ENCODE measurements at places on chromosomes 3 and 15.

- no peaks in the 10 kb centered on the region for H3K27me3 ChIP-seq
- H3K4me3 ChIP-seq: no peak overlapping the region
- no peak for DNase-seq
- H3K27ac ChIP-seq: no peak overlapping the region
- no peaks in the 10 kb centered on the region for H3K4me1 ChIP-seq
Observed at GRCh38 chr3:100641471-100642032, 32.2 kb downstream of the ADGRG7 start.

DNA sequence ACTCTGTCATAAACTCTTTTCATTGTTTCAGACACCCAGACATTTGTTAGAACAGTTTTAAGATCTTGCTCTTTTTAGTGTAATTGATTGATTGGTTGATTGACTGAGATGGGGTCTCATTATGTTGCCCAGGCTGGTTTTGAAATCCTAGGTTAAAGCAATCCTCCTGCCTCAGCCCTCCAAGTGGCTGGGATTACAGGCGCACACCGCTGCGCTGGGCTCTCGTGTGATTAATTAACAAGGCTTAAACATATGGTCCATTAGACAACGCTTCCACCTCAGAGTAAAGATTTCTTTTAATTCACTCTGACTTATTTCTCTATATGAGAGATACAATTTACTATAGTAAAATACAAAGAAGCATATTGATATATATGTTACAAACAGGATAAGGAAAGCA is 114.0 kb upstream of the C2CD4B start:
- H3K27ac ChIP-seq: no peak overlapping the region
- H3K4me3 ChIP-seq: no peak overlapping the region
- no peaks in the 10 kb centered on the region for H3K27me3 ChIP-seq
- DNase-seq: no peak
- H3K4me1 ChIP-seq: no peaks in the 10 kb centered on the region

DNA sequence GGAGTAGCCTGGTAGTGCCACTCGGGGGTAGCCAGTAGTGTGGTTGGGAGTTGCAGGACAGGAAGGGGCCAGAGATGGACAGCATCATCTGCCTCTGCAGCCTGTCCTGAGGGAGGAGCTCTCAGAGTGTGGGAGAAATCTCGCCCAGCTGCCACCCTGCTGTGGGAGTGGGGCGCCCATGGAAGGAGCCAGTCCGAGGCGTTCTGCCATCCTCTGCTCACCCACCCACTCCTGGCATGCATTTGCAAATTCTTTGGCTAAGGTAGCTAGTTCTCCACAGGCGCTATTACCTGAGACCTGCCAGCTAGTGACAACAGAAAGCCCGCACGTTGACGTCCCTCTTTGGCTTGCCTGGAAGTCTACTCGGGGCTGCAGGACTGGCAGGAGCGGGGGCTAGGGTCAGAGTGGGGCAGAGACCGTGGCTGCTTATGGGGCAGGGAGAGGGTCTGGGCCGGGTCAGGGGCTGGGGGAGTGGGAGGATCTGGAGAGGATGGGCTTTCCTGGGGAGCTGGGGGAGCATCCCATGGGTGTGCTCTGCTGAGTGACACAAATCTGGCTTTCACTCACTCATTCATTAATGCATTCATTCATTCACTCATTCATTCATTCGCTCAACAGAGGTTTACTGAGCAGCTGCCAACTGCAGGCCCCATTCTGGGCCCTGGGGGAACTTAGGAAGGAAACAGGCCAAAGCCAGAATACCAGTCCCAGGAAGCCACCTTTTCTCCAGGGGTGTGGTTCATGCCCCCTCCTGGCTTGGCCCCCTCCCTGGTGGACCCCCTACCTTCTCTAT is 44.4 kb upstream of the INSYN1 start:
- H3K4me3 ChIP-seq: no peak overlapping the region
- H3K27ac ChIP-seq: no peak overlapping the region
- H3K27me3 ChIP-seq: no peaks in the 10 kb centered on the region

DNA sequence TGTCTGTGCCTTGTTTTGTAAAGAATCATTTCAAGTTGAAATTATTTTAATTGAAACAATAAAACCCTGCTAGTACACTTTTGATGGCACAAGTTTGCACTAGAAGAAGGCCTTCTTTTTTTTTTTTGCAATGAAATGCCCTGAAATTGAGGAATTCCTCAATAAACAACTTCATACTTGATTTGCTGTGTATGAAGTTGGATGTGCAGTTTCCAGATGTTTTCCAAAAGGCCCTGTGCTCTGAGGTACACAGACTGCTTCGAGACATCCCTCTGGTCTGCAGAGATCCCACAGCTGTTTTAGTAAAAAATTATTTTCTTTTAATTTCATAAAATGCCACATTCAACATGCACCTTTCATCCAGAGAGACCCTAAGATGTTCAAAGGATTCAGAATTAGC is 48.9 kb downstream of the HES1 start:
- DNase-seq: no peak
- H3K4me3 ChIP-seq: no peak overlapping the region
- peaks cover 4% of the 10 kb centered on the region for H3K4me1 ChIP-seq
- H3K27ac ChIP-seq: no peak overlapping the region
- no peaks in the 10 kb centered on the region for H3K36me3 ChIP-seq
- H3K27me3 ChIP-seq: no peaks in the 10 kb centered on the region

DNA sequence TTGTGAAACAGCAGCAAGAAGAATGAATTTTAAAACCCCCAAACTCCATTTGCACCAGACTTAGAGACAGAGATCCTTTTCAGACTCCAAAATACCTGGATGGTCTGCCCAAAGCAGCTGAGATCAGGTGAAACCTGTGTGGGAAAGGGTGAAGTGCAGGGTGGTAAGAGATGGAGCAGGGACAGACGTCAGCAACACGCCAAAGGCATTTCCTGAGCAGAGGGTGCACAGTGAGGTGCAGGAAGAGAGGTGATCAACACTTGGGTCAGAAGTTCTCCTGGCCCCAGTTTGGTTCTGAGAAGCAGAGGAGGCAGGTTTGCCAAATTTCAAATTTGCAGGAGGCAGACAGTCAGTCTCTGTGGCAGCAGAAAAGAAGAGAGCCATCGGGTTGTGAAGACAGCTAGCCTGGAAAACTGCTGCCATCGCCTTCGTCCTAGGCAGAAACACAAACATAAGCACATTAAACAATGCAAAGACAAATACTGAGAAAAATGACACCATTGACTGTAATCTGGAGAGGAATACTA is 9.8 kb downstream of the CCR4 start:
- DNase-seq: no peak
- H3K4me3 ChIP-seq: no peak overlapping the region
- no peaks in the 10 kb centered on the region for H3K27me3 ChIP-seq
- no peaks in the 10 kb centered on the region for H3K4me1 ChIP-seq
- H3K36me3 ChIP-seq: no peaks in the 10 kb centered on the region

DNA sequence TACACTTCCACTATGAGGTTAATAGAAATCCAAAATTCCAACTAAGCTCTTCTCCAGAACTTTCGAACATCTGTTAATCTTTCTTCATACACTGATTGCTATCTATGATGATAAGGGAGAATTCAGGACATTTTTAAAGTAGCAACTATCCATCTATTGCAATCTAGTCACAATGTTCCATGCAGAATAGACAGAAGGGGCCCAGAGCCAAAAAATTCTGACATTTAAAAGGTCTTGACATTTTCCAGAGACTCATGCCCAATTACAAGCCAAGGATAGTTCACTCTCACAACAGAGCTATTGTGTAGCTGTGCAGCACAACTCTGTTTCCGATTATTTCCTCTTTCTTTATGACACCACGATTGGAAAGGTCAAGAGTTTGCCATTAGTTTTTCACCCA is 999.7 kb upstream of the ALCAM start:
- DNase-seq: no peak
- peaks cover 4% of the 10 kb centered on the region for H3K4me1 ChIP-seq
- no peaks in the 10 kb centered on the region for H3K36me3 ChIP-seq
- H3K4me3 ChIP-seq: no peak overlapping the region

GRCh38 chr3:73622091-73622805 is 2.5 kb downstream of the PDZRN3 start:
- DNase-seq: peak; percentile 70
- H3K27me3 ChIP-seq: no peaks in the 10 kb centered on the region
- H3K36me3 ChIP-seq: no peaks in the 10 kb centered on the region
- peaks cover 3% of the 10 kb centered on the region for H3K4me1 ChIP-seq
- peak overlapping the region; percentile 78 for H3K4me3 ChIP-seq
- H3K27ac ChIP-seq: peak overlapping the region; percentile 41

- H3K36me3 ChIP-seq: no peaks in the 10 kb centered on the region
- H3K4me1 ChIP-seq: peaks cover 5% of the 10 kb centered on the region
- H3K4me3 ChIP-seq: no peak overlapping the region
Observed at GRCh38 chr3:107675233-107675900, 152.6 kb downstream of the BBX start.

DNA sequence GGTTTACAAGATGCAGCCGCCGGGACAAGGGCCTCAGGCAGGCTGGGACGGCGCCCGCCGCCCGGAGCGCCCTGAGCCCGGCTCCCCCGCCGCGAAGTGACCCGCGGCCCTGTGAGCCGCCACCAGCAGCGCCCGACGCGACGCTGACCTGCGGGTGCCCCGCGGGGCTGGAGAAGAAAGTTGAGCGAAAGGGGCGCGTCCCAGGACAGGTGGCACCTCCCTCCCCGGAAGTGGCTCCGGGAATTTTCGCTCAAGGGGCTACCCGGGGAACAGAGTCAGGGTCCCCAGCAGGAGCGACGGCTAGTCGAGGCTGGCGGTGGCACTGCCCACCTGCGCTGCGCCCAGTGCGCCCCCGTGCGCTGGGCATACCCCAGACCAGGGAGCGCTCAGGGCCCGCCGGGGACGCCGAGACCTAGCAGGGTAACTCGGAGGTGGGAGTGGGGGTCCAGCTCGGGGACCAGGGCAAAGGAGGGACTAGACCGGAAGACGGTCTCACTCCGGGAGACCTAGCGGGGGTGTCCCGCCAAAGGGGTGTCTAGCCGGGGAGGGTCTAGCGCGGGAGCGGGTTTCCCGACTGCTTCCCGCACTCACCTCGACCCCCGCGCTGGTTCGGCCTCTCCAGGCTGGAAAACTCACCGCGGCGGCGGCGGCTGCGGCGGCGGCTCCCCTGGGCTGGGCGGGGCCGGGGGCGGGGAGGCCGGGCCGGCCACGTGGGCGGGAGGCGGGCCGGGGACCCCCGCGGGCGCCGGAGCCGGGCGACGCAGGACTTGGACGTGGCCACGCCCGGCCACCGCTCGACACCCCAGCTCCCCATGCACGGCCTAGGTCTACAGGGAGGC is 18.4 kb downstream of the SPATA12 start:
- H3K36me3 ChIP-seq: no peaks in the 10 kb centered on the region
- DNase-seq: peak; percentile 63
- H3K4me1 ChIP-seq: no peaks in the 10 kb centered on the region
- H3K4me3 ChIP-seq: peak overlapping the region; percentile 20

GRCh38 chr3:72634128-72634527 is 214.1 kb downstream of the SHQ1 start:
- no peak overlapping the region for H3K4me3 ChIP-seq
- H3K27ac ChIP-seq: no peak overlapping the region
- H3K36me3 ChIP-seq: no peaks in the 10 kb centered on the region

DNA sequence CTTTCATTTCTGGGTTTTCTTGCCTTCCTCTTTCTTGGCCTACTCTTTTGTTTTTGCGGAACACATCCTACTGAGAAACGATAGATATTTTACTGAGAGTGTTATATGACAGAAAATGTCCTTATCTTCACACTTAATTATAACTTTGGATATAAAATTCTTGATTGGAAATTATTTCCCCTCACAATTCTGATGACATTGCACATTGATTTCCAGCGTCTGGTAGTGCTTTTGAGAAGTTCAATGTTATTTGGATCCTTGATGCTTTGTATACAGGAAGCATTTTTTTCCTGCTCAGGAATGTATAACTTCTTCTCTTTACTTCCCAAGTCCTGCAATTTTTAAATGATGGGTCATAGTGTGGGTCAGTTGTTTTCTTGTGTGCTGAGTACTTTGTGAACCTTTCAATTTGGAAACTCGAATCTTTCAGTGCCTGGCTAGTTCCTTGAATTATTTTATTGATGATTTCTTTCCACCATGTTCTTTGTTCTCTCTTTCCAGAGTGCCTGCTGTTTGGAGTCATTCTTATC is 183.9 kb downstream of the PDCD6IP start:
- H3K4me1 ChIP-seq: no peaks in the 10 kb centered on the region
- no peak for DNase-seq
- H3K4me3 ChIP-seq: no peak overlapping the region
- no peaks in the 10 kb centered on the region for H3K27me3 ChIP-seq
- no peaks in the 10 kb centered on the region for H3K36me3 ChIP-seq
- no peak overlapping the region for H3K27ac ChIP-seq

All from aorta (tissue), 5 donors.